A549 treated with CORT108297 at 1 μM for 4 hours (cell line): ENCODE measurements at places on chromosomes 12 and 14. TPM values are rescaled to one million over a fixed set of nuclear protein-coding genes. Genes with fewer than 3 reads are reported as not detected.

Gene KRT6C
- total RNA-seq: not detected in 5 replicates

Gene NAV3
- total RNA-seq: 10.0 to 16.1 TPM (median 13.1 TPM) in 5 replicates

Gene OR6C2
- not detected in 5 replicates for total RNA-seq

Gene LIN7A
- total RNA-seq: 0.25 to 0.51 TPM (median 0.33 TPM) in 5 replicates
